ENCODE measurements at places on chromosomes 7 and 10.

- H3K4me1 ChIP-seq, result peaks cover 19% of the 10 kb centered on the region
- H3K36me3 ChIP-seq, result no peaks in the 10 kb centered on the region
- H3K27ac ChIP-seq, result peak overlapping the region; percentile 37
- no peak for ATAC-seq
- peak overlapping the region; percentile 35 for H3K4me3 ChIP-seq
Measured at GRCh38 chr7:8146788-8147413, 115.1 kb downstream of the ICA1 start.

DNA sequence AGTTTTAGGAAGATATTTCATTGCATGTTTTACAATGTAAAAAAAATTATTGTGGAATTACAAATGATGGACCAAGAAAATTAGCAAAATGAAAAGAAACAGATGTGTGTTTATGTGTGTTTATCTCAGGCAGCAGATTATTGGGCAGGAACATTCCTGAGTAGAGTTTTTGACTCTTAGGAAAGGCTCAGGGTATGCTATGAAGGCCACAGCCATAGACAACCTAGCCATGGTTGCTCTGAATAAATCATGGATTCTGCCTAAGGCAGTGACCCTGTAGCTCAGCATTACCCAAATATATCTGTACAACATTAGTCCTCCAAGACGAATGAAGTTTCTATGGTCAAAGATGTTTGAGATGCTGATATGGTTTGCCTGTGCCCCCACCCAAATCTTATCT, 298.3 kb downstream of the PTEN start:
- no peak overlapping the region for H3K27ac ChIP-seq
- H3K27me3 ChIP-seq, result no peaks in the 10 kb centered on the region
- peaks cover 4% of the 10 kb centered on the region for H3K4me1 ChIP-seq
- H3K36me3 ChIP-seq, result no peaks in the 10 kb centered on the region
- H3K4me3 ChIP-seq, result no peak overlapping the region

- no peak overlapping the region for H3K4me3 ChIP-seq
- H3K4me1 ChIP-seq, result no peaks in the 10 kb centered on the region
- H3K27ac ChIP-seq, result no peak overlapping the region
Measured at GRCh38 chr10:109591601-109592000, 331.7 kb downstream of the XPNPEP1 start.

GRCh38 chr7:134639683-134640279, 6.9 kb upstream of the BPGM start:
- peaks cover 24% of the 10 kb centered on the region for H3K4me1 ChIP-seq
- no peak for ATAC-seq
- no peaks in the 10 kb centered on the region for H3K27me3 ChIP-seq
- H3K36me3 ChIP-seq, result no peaks in the 10 kb centered on the region
- peak overlapping the region; percentile 34 for H3K27ac ChIP-seq

- ATAC-seq, result peak; percentile 97
- H3K36me3 ChIP-seq, result no peaks in the 10 kb centered on the region
- H3K4me3 ChIP-seq, result peak overlapping the region; percentile 7
- H3K27ac ChIP-seq, result peak overlapping the region; percentile 81
Measured at GRCh38 chr7:77266291-77266794, 66.7 kb upstream of the FGL2 start.

GRCh38 chr10:98028168-98028770, 2.2 kb downstream of the CRTAC1 start:
- peak; percentile 76 for ATAC-seq
- no peak overlapping the region for H3K27ac ChIP-seq
- H3K4me3 ChIP-seq, result no peak overlapping the region
- peaks cover 46% of the 10 kb centered on the region for H3K27me3 ChIP-seq

DNA sequence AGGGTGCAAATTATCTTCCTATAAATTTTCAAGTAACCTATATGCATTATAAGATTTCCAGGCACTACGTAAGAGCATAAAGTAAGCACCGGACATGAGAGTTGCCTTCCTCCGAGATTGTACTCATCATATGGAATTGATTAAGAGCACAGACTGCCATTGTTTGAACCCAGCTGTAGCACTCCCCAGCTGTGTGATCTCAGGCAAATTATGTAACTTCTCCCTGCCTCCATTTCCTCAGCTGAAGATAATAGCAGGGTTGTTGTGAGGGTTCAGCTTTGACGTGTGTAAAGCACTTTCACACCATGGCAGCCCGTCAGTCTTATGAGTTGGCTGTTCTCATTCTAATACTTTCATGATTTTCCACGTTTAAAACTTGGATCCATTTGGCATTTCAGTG, 122.6 kb downstream of the ITIH5 start:
- ATAC-seq, result no peak
- H3K27ac ChIP-seq, result no peak overlapping the region
- no peak overlapping the region for H3K4me3 ChIP-seq

DNA sequence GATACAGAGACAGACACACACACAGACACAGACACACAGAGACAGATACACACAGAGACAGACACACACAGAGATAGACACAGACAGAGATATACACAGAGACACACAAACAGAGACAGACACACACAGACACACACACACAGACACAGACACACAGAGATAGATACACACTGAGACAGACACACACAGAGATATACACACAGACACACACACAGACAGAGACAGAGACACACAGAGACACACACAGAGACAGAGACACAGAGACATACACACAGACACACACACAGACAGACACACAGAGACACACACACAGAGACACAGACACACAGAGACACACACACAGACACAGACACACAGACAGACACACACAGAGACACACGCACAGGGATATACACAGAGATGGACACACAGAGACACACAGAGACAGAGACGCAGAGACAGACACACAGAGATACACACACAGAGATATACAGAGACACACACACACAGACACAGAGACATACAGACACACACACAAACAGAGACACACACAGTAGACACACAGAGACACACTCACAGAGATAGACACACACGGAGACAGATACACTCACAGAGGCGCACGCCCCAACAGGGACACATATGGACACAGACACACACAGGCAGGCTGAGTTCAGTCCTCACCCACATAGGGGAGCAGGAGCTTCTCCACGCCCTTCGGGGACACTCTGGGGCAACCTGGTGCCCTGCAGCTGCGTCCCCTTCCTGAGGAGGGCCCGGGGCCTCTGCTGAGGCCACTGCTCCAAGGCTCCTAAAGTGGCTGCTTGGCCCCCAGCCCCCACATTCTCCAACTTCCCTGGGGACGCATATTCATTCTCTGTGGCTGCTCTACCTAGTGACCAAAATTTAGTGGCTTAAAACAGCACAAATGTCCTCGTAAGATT, 10.3 kb upstream of the PPP2R2D start:
- no peaks in the 10 kb centered on the region for H3K36me3 ChIP-seq
- H3K27ac ChIP-seq, result no peak overlapping the region
- H3K4me1 ChIP-seq, result no peaks in the 10 kb centered on the region
- no peaks in the 10 kb centered on the region for H3K27me3 ChIP-seq
- ATAC-seq, result no peak
- no peak overlapping the region for H3K4me3 ChIP-seq

DNA sequence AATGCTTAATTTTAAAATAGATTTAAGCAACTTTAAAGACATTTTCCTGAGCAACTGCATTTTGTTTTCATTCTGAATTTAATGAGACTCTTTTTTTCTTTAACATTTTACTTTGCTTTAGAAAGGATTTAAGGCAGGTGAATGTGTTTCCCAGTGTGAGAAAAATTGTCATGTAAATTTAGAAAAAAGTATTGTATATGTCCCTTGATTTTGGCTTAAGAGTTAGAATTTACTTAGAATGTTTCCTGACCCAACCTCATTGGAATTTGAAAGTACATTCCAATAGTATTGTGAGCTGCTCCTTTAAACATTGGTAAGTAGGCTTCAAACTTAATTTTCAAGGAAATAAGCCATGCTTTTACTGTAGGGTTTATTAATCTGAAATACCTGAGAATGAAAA, 110.2 kb downstream of the PTEN start:
- H3K27me3 ChIP-seq, result no peaks in the 10 kb centered on the region
- ATAC-seq, result no peak
- no peak overlapping the region for H3K27ac ChIP-seq
- H3K36me3 ChIP-seq, result no peaks in the 10 kb centered on the region

- peaks cover 18% of the 10 kb centered on the region for H3K36me3 ChIP-seq
- peaks cover 10% of the 10 kb centered on the region for H3K4me1 ChIP-seq
- H3K27ac ChIP-seq, result peak overlapping the region; percentile 83
- H3K27me3 ChIP-seq, result no peaks in the 10 kb centered on the region
- no peak for ATAC-seq
Measured at GRCh38 chr10:132336064-132336746, 4.2 kb downstream of the LRRC27 start.

DNA sequence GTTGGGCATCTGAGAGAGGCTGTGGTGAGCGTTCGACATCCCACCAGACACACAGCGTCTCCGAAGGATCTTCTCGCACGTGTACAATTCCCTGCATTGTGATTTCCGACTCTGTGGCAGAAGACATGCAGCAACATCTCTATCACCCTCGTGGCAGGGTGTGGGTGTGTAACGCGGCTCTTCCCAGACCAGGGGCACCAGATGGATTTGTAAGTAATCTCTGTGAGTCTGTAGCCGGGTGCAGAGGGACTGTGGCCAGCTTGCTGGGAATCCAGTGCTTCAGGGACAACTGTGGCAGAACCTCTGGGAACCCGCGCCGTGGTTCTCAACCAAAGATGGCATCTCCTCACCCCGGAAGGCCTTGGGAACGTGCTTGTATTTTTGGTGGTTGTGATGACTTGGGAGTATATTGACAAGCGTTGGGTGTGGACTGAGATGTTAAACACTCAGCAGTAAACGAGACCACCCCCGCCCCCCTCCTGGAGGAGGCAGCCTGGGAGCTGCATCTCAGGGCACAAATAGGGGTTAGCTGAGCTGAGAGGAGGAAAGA, 21.2 kb downstream of the FOXL3 start:
- no peak overlapping the region for H3K4me3 ChIP-seq
- H3K27ac ChIP-seq, result no peak overlapping the region
- H3K27me3 ChIP-seq, result peaks cover 29% of the 10 kb centered on the region
- H3K36me3 ChIP-seq, result no peaks in the 10 kb centered on the region
- H3K4me1 ChIP-seq, result no peaks in the 10 kb centered on the region
- no peak for ATAC-seq

DNA sequence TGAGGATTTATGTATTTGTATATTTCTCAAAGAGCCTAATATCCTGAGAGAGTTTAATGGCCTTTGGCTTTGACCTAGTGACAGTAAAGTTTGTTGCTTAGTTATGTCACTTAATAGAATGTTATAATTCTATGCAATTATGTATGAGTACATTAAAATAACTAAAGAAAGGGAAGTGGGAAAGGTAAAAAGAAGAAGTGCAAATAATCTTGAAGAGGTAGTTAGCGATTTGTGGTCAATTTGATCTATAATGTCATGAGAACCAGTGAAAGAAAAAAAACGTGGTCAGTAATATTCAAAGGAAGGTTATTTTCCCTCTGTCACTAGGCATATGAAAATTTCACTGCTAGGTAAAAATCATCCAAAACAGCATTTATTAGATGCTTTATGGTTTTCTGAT, 143.4 kb upstream of the LSM8 start:
- no peak for ATAC-seq
- no peak overlapping the region for H3K27ac ChIP-seq
- H3K4me1 ChIP-seq, result no peaks in the 10 kb centered on the region
- no peaks in the 10 kb centered on the region for H3K36me3 ChIP-seq
- H3K27me3 ChIP-seq, result peaks cover 8% of the 10 kb centered on the region

DNA sequence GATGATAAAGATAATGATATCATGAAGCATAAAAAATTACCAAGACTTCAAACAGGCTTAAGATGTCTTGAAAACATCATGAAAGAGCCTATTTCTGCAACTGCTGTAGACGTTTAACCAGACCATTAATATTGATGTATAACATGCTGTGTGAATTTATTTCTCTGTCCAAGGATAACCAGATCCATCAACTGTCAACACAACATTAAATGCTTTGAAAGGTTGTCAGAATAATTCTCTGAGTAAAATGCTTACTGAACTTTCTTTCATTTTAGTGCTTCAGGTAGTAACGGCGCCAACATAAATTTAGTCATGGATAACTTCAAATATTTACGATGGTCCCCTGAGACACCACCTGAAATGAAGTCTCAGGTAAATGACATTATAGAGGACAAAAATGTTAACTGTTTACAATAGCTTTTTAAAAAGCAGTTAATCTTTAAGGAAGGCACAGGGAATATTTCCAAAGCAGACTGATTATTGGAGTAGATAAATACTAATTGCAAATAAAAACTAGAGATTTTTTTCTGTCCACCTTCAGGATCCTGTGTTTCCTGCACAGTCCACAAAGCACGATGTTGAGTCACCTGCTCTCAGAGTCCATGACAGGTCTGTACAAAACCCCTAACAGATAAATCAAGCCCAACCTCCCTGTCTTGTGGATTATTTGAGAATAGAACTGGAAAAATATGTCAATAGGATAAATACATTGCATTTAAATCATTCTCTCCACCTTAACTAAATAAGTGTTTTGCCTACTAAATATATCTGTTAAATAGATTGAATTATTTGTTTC, 1213.2 kb downstream of the XPNPEP1 start:
- no peaks in the 10 kb centered on the region for H3K4me1 ChIP-seq
- no peak overlapping the region for H3K4me3 ChIP-seq
- ATAC-seq, result no peak
- no peaks in the 10 kb centered on the region for H3K36me3 ChIP-seq
- H3K27me3 ChIP-seq, result no peaks in the 10 kb centered on the region

DNA sequence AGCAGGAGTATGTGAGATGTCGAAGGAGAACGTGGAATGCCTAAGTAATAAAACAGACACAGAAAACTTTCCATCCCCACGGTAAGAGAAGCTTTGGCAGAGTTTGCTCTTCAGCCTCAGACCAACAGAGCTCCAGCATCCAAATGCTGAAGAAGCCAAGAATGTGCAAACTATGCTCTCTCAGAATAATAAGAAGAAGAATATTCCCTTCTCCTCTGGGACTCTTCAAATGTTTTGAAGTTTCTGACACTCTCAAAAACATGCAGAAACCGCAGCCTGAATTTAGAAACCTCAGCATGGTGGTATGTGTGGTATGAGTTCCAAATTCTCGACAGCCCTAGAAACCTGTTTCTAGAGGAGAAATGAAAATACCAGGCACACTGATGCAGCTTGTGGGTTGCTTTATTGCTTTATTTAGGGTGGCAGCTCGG, 113.3 kb downstream of the KCNMA1 start:
- H3K27ac ChIP-seq, result no peak overlapping the region
- H3K4me3 ChIP-seq, result no peak overlapping the region
- no peaks in the 10 kb centered on the region for H3K36me3 ChIP-seq
- H3K4me1 ChIP-seq, result no peaks in the 10 kb centered on the region
- H3K27me3 ChIP-seq, result peaks cover 19% of the 10 kb centered on the region

- H3K36me3 ChIP-seq, result no peaks in the 10 kb centered on the region
- H3K27me3 ChIP-seq, result peaks cover 6% of the 10 kb centered on the region
- no peaks in the 10 kb centered on the region for H3K4me1 ChIP-seq
- H3K27ac ChIP-seq, result no peak overlapping the region
- ATAC-seq, result peak; percentile 58
- no peak overlapping the region for H3K4me3 ChIP-seq
Measured at GRCh38 chr7:34823650-34824258, 165.7 kb downstream of the NPSR1 start.

GRCh38 chr7:120097774-120098173, 175.2 kb upstream of the KCND2 start:
- no peaks in the 10 kb centered on the region for H3K4me1 ChIP-seq
- H3K4me3 ChIP-seq, result no peak overlapping the region
- no peak overlapping the region for H3K27ac ChIP-seq
- no peak for ATAC-seq

GRCh38 chr10:34687434-34688210, 127.5 kb downstream of the PARD3 start:
- H3K27ac ChIP-seq, result no peak overlapping the region
- H3K36me3 ChIP-seq, result no peaks in the 10 kb centered on the region
- no peak for ATAC-seq
- peaks cover 21% of the 10 kb centered on the region for H3K27me3 ChIP-seq
- H3K4me1 ChIP-seq, result no peaks in the 10 kb centered on the region

All from activated T-helper 17 cell treated with anti-CD3 and anti-CD28 coated beads, Interleukin-2, amount 50 U/mL, for 72 hours (primary cell).